ENCODE measurements at places on chromosomes 6 and 20.

DNA sequence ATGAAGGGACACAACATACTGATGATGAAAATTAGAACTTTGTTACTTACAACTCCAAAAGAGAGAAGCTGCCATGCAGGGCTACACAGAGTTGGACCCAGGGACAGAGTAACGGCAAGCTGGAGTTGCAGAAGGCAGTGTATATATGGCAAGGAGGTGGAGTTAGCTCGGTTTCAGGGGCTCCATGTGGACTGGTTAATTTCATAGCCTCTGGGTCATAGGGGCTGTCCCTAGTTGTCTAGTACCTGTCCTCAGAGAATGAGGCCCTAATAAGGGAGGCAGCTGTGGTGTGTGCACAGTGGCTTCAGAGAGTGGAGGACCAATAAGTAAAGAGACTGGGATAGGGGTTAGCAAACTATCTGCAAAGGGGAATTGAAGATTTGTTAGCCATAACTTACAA lies 7.9 kb upstream of the ZSCAN12 start:
- no peak for DNase-seq

DNA sequence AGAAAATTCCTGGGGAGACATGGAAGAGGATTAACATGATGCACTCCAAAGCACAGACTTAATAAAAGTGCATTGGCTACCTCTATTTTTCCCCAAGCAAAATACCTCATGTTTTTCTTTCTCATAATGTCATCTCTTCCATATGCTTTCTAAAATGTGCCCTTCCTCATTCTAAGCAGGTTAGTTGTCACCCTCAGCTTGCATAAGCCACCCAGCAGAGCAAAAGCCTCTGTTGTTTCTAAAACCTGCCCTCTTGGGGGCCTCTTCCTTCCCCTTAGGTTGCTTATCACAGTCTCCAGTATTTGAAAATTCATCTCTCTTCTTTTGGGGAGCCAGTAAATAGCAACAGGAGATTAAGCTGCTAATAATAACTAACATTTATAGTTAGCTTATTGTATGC lies 183.6 kb upstream of the FLRT3 start:
- no peak for DNase-seq

DNA sequence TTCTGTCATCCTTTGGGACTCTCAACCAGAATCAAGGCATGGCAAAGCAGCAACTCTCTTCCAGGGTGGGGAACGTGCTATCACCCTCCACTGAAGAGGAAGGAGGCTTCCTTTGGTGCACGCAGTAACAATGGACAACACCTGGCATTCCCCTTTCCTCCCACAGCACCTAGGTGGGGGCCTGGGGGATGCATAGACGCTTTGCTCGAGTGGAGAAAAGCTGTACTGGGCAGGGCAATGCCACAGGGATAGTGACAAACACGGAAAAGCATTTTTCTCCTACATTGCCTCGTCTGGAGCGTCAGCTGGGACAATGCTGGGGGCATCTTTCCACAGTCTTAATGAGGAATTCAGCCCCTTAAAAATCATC lies 82.9 kb downstream of the GMPR start:
- no peak for DNase-seq

- no peak for DNase-seq
Observed at GRCh38 chr6:44650495-44650894, 263.0 kb downstream of the CDC5L start.

DNA sequence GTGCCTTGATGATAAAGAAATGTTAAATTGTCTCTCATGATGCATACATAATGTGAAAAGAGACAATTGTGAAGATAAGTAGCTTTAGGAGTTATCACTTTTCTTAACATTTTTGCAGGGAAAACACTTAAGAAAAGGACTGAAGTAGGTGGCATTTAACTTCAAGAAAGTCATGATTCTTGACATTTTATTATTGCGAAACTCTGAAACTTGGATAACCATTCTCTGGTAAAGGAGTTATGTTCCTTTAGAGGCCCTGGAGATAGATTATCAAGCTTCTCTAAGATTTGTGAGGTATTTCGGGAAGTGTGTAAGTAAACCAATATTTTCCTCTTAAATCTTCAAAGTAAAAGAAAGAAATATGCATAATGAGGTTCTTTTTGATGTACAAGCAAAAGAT lies 38.5 kb downstream of the HTR1B start:
- no peak for DNase-seq

DNA sequence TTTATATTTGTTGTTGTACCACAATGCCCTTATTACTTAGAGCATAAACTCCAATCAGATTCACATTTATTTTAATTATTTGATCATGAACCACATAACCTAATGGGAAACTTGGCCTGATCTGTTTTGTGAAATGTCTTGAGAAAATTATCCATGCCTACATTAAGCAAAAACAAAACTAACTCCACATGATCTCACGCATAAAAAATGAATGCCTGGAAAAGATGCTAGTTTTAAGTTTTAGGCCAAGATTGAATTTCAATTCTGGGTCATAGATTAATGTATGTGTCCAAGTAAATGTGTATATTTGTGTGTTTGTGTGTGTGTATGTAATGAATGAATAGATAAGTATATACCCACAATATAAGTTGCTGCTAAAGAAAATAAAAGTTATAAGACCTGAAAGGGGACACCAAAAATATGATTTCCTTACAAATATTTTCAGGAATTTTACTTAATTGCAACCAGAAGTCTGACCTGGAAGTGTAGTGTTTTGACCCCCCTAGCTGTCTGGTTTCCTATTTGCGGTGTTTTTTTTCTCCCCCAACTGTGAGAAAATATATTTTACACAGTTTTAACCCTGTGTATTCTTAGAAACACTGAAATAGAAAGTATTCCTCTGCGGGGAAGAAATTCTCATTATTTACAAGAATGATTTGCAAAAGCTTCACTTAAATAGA lies 97.2 kb downstream of the JAG1 start:
- no peak for DNase-seq

- no peak for DNase-seq
Observed at GRCh38 chr20:8356806-8357205, 224.7 kb downstream of the PLCB1 start.

GRCh38 chr20:10402938-10403608 lies 30.9 kb downstream of the MKKS start:
- DNase-seq: no peak

- peak; percentile 98 for DNase-seq
Observed at GRCh38 chr20:50540620-50541605, 30.7 kb downstream of the PTPN1 start.

GRCh38 chr6:72425003-72425681 lies 196.7 kb upstream of the KCNQ5 start:
- no peak for DNase-seq

- DNase-seq: no peak
Observed at GRCh38 chr20:53061192-53062108, 89.3 kb downstream of the TSHZ2 start.

- DNase-seq: no peak
Observed at GRCh38 chr6:122930252-122931180, 65.5 kb upstream of the CLVS2 start.

- no peak for DNase-seq
Observed at GRCh38 chr20:2688041-2688591, 4.5 kb upstream of the EBF4 start.

DNA sequence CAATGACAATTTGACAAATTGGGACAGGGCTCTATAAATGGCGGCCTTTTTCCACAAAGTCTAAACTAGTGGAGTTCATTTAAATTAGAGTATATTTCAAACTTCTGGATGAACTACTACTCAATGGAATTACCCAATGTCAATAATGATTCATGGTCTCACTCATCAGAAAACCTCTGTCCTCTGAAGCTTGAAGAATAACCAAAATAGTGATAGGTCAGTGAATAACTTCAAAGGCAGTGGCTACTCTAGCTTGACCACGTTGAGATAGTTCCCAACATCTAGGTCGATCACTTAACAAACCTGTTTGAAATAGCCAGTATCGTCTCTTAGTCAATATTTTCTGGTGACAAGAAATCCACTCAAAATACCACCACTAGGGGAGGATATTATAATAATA lies 197.6 kb downstream of the HDGFL1 start:
- DNase-seq: peak; percentile 89

GRCh38 chr6:161233986-161234661 lies 39.7 kb downstream of the AGPAT4 start:
- peak; percentile 46 for DNase-seq

Data from epithelial cell of proximal tubule (primary cell).